ENCODE measurements at places on chromosomes 11 and 22.

GRCh38 chr22:49192857-49193250 is 634.8 kb downstream of the BRD1 start:
- DNase-seq = no peak

GRCh38 chr11:14537134-14537599 is 17.0 kb upstream of the PSMA1 start:
- DNase-seq = peak; percentile 38

- DNase-seq = peak; percentile 73
These were observed 59.7 kb upstream of the SLC35C1 start for GRCh38 chr11:45745065-45745811.

GRCh38 chr22:36713436-36713835 is 9.9 kb upstream of the CACNG2 start:
- no peak for DNase-seq

GRCh38 chr22:27086080-27087044 is 429.0 kb downstream of the MIAT start:
- DNase-seq = no peak

DNA sequence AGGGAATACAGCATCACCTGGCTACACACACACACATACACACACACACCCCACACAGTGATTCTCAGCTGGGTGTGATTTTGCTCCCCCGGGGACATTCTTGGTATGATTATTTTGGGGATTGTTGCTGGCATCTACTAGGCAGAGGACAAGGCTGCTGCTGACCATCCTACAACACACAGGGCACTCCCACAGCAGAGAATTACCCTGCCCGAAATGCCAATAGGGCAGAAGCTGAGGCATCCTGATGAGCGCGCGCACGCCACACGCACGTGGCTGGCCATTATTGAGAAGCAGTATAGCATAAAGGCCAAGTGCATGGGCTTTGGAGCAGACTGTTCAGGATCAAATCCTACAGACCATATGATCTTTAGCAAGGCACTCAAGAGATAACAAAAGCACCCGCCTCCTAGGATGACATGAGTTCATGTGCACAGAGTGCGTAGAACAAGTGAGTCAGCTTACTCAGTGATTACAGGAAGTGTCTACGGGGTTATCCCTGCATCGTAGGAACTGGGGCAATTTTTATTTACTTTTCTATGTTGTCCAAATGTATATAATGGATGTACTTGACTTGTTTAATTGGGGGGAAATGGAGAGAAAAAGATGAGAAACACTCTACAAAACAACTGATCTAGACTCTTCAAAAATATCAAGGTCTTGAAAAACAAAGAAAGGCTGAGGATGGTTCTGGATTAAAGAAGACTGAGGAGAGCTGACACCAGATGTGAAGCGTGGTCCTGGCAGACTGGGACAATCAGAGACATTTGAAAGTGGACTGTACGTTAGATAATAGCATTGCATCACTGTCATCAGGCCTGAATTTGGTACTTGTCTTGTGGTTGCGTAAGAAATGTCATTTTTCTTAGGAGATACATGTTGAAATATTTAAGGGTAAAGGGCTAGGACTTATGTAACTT is 7.2 kb upstream of the EHD1 start:
- no peak for DNase-seq

DNA sequence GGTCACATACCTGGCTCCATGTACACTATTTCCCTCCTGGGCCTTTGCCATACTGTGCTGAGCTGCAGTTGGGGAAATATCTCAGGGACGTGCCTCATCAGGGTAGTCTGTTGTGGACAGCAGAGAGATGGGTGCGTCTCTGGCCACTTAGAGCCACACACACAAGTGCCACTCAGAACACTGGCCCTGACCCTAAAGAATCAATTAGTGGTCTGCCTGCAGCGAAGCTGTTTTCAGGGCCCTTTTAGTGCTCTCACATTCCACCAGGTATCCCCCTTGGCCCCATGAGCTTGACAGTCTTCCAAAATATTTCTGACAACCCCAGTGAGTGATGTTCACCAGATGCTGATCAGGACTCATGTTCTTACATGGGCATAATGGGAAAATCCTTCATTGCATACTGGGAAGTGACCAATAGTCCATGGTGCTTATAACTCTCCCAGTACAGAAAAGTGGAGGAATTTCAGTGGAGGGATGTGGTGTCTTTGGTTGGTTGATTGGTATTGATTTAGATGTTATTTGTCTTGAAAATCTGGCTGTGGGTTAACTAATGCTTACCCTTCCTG is 66.1 kb downstream of the ME3 start:
- DNase-seq = no peak

- no peak for DNase-seq
These were observed 6.5 kb downstream of the POU2AF1 start for GRCh38 chr11:111372538-111372937.
